ENCODE measurements at places on chromosomes 12 and 14.

DNA sequence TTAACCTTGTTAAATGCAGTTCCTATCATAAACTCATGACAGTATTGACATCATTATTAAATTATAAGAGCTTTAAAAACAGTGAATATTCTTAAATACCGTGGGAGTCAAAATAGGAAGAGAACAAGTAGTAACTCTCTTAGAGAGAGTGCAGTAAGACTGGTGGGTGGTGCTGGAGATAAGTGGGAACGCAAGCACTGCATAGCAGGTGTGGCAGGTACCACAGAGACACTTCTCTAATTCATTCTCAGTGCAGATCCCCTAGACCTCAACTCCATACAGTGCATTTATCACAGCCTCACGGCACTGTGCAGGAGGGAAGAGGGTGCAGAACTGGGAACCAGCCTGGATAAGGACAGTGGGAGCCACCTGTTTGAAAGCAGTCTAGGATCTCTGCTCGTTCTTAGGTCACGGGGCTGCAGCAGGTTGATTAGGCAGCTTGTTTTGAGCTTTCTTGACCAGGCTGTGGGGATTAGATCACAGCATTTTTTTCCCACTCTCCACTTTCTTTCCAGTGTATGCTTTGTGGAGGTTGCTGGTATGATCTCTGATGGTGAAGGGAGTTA, 165.6 kb downstream of the PRKCH start:
- DNase-seq = no peak

GRCh38 chr12:5914387-5915149, 30.5 kb downstream of the ANO2 start:
- DNase-seq = no peak

DNA sequence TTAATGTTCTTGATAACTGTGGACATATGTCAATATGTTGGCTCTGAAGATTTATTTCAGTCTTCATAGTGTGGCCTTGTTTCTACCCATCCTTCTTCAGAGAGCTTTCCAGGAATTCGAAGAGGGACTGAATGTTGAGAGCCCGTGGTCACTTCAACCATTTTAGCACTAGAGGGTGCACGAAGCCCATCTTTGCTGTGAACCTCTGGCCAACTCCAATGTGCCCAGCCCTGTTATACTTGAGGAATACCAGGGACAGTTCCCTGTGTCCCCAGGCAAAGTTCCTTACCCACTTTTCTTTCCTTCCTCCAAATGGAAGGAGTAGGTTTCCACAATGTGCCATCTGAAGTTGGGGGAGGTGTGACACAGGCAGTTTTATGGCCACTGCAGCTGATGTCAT, 603.5 kb downstream of the RPL10L start:
- DNase-seq = no peak

GRCh38 chr12:19740472-19741131, 301.3 kb downstream of the AEBP2 start:
- no peak for DNase-seq

DNA sequence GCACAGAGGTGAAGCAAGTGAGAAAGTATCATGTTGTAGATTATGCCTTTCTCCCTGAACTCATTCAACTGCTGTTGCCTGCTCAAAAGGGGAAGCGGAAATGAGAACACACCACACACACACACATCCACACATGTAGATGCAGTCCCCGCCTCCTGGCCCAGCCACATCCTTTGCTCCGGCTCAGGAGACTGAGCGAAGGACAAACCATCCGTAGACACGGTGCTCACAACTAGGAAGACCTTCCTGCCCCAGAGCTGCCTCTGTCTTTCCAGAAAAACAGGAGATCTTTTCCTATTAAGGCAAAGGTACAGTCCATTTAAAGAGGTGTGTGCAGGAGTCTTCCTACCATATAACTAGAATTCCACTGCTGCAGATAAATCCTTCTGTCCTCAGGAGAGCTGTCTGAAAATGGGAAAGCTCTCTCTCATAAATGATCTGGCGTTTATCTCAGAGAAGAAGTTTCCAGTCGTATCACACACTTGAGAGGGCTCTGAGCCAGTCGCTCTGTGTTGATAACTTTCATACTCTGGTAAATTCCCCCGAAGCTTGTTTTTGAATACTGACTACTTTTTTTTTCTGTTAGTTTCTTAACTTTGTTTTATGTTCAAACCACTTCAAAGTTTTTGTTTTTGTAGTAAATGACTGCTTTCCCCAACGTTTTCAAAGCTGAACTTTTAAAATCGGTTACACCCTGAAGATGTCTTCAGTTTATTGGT, at the start of gene TESPA1:
Gene TESPA1 (minus strand): TSS at position 105 of the 719 bp plus-strand sequence. CDS start 10,200 bp downstream, outside the sequence.
- peak; percentile 73 for DNase-seq

DNA sequence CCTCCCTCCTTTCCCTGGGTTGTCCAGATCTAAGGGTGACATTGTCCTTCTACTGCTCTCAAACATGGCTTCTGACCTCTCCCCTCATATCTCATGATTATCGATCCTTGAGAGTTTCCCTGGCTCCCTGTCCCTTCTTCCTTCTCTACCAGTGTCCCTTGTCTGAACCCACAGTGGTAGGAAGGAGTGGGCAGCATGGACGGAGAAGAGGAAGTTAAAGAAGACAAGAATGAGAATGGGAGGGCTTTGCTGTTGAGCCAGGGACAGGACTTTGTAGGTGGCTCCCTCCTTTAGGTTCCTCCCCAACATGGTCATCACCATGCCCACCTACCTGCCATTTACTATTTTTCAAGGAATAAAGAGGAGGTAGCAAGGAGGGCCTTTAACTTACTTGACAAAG, 166.7 kb downstream of the TMEM117 start:
- no peak for DNase-seq

- DNase-seq = no peak
Measured at GRCh38 chr14:94932589-94932988, 162.7 kb upstream of the GSC start.

- no peak for DNase-seq
Measured at GRCh38 chr14:41073544-41073943, 533.1 kb upstream of the LRFN5 start.

- DNase-seq = no peak
Measured at GRCh38 chr14:34043627-34044372, 92.9 kb upstream of the EGLN3 start.

GRCh38 chr12:119781804-119782203, 95.3 kb downstream of the CIT start:
- no peak for DNase-seq

- DNase-seq = no peak
Measured at GRCh38 chr14:68394764-68395143, 398.1 kb downstream of the ZFP36L1 start.

DNA sequence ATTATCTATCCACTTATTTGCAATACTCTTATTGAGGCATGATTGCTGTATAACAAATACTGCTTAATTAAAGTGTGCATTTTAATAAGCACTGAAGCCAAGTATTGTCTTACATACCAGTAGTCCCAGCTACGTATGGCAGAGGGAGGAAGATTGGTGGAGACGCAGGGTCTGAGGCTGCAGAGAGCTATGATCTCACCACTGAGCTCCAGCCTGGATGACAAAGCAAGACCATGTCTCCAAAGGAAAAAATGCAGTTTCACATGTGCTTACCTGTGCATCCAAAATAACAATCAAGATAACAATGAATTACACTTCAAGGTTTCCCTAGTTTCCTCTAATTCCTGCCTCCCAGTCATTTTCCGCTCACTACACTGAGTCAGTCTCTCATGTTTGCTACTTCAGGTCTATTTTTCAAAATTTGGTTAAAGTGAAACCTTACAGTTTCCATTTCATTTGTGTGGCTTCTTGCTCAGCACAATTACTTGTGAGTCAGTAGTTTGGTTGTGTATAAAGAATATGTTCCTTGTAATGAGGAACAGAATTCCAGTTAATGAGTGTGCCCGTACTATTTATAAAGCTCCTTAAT, 1250.1 kb downstream of the TMEM121 start:
- no peak for DNase-seq

DNA sequence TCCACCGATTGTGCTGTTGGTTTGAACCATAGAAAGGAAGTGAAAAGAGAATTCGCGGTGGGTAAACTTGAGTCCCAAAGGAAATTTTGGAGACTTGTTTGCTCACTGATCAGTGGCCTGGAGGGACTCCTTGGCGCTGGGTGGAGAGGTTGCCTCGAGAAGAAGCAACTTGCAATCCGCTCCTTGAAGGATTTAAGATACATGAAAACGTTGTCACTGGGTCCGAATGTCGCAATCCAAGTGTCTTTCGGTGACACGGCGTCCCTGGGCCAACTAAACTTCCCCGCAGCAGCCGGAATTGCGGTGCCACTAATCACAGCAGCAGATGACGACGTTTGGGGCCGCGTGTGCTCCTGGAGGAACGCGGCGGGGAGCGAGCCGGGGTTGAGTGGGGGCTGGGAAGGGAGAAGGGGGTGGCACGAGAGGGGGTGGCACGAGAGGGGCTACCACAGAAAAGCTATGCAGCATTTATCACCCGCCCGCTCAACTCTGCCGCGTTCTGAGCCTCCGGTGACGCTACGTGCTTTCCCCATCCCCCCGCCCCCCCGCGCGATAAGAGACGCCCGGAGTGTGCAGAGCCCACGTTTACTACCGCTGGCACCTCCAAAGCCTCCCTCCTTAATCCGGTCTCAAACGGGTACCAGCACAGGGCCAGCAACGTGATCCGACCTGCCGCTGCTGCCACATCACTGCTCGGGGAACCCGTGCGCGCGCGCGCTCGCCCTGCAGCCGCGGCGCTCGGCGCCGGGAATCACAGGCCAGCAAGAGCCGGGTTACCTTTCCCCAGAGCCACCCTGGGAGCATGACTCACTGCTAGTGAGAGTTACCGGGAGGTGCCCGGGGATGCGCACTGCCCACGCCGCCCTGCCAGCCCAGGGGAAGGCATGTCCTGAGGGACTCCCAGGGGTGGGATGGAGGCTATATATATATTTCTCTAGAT, 833 bp upstream of the BHLHE41 start:
- DNase-seq = no peak

DNA sequence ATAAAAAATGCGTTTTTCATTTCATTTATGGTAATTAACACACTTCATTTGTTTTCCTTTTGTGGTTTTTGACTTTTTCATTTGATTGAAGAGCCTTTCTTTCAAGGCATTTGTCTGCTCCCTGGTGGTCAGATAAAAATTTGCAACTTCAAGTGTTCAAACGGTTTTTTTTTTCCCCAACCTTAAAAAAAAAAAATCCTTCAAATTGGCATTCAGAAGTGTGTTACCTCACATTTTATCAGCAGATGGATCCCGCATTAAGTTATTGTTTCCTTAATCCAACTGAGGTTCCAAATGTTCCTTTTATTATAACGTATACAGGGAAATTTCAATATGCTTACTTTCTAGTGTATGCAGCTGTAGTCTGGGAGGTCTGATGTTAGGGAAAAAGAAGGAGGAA, 47.2 kb downstream of the MYF5 start:
- no peak for DNase-seq

GRCh38 chr12:14278294-14278953, 87.1 kb upstream of the ATF7IP start:
- no peak for DNase-seq

DNA sequence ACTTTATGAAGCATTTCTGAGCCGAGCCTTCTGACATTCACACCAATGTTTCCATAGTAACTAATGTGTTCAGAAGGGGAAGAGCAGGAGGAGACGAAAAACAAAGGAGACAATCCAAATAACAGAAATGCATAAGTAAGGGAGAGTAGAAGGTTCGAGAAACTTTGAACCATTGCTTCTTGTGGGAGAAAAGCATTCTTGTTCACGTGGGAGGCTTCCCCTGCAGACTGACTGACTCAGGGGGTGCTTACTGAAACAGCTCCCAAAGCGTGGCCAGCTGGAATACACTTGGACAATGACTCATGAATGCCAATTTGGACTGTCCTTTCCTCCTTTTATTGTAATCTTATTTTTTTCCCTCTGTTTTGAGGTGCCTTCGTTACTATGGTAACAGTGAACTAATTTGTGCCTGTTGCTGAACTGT, 73.9 kb downstream of the NEDD1 start:
- no peak for DNase-seq

GRCh38 chr14:46490238-46490685, 161.3 kb downstream of the RPL10L start:
- DNase-seq = no peak

DNA sequence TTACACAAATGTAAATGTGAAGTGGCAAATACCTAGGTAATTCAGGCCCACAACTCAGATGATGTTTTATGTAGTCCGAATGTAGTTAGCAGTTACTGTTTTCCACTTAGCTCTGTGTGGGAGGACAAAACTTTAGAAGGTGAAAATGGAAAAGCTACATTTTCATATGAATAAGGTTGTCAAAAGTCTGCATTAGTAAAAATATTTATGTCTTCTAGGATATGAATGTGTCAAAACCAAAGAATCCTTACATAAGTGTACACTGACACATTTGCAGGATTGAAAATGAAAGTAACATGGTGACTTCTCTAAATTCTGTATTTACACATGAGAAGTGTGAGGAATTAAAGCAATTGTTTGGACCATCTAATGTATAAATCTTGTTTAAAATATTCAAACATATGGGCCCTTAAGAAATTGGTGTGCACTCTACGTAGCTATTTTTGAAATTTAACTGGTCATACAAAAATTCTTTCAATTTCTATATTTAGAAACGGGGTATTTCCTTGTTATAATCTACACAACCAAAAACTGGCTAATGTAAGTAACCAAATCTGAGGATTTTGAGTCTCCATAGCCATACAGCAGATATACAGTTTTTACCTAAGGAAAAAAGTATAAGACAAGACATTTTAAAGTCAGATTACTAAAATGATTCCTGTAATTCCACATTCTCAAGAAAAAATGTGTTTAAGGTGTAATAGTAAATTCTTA, 5.4 kb downstream of the CDKN1B start:
- DNase-seq = no peak

GRCh38 chr14:85618390-85618789, 88.4 kb downstream of the FLRT2 start:
- no peak for DNase-seq

- no peak for DNase-seq
Measured at GRCh38 chr12:27875677-27876076, 95.6 kb upstream of the MANSC4 start.

DNA sequence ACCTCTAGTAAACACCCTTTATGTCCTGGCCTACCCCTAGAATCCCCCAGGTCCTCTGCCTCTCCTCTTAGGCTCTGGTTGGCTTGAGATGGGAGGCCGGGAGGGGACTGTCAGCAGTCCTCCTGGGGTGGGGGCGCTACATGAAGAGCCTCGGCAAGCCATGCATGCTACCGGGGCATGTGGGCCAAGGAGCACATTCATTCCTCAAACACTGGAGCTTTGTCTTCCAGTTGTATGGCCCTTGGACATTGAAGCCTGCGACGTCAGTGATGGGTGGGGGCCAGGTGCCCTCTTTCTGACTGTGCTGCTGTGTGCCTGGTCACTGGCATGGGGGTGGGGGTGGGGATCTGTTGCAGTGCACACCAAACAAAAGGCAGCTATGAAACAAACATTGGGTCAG, 15.8 kb upstream of the CELA1 start:
- DNase-seq = no peak

DNA sequence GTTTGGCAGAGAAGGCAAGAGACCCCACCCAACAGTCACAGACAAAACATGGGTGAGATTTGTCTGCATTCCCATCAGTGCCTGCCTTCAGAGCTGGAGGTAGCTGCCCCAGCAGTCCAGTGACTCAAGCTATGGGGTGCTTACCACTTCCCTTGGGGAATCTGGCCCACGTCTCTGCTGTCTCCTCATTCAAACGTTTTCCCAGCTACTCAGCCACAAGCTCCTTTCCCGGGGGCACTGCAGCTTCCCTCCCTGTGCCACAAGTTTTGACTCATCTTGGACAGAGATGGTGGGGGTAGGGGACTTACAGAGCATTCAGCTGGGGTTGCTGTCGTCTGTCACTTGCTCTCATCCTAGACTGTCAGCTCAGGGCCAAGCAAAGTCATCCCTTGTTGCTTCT, 66.6 kb downstream of the FBXL14 start:
- DNase-seq = no peak

GRCh38 chr14:76696791-76697190, 64.5 kb upstream of the VASH1 start:
- DNase-seq = no peak

All from activated CD4-positive, alpha-beta T cell treated with anti-CD3 and anti-CD28 coated beads for 1 hour (primary cell).